GOT3 (cell line): ENCODE measurements at places on chromosomes 13 and 19.

DNA sequence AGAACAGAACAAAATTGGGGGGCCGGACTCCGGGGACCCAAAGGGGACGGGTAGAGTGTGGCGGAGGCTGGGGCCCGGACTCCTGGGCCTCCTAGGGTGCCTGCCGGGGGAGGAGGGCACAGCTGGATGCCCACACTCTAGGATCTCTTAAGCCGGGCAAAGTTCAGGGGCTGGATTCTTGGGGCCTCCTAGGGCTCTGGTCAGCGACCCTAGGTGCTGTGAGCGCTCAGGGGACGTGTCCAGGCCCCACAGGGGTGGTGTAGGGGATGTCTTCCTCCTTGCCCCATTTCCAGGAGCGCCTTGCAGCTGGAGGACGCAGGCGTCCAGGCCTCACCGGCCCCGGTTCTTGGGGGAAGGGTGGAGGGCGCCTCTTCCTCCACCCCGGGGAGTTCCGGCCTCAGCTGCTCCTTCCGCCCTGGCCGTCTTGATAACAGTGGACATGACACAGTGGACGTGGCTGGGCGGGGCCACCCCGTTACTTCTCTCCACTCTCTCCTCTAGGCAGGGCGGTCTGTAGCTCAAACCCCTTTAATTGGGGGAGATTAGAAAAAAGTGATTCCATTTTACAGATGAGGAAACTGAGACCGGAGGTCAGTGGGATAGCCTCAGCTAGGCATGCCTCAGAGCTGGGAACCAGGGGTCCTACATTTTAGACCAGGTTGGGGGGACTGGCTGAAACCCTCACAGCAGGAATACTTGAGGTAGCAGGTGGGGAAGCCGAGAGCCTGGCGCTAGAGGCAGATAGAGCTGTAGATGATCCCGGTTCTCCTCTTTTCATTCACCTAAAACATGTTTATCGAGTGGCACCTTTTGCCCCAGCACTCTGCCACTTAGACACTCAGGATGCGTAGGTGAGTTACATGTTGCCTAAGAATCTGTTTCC lies 705 bp downstream of the STXBP2 start:
- no peak for DNase-seq

DNA sequence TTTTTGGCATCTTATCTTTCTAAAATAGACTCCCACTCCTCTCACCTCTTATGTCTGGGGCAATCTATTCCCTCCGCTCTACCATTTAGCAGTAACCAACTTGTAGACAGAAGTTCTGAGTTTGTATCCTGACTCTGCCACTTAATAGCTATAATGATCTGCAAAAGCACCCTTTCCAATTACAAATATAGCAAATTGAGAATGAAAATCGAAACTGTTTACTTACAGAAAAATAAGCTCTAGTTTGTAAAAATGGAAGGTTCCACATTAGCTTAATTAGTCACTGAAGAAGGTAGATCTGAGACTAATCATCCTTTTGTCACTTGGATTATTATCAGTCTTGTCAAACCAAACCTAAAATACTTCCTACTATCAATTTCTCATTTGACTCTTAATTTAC lies 409.3 kb downstream of the DIAPH3 start:
- DNase-seq, result no peak

DNA sequence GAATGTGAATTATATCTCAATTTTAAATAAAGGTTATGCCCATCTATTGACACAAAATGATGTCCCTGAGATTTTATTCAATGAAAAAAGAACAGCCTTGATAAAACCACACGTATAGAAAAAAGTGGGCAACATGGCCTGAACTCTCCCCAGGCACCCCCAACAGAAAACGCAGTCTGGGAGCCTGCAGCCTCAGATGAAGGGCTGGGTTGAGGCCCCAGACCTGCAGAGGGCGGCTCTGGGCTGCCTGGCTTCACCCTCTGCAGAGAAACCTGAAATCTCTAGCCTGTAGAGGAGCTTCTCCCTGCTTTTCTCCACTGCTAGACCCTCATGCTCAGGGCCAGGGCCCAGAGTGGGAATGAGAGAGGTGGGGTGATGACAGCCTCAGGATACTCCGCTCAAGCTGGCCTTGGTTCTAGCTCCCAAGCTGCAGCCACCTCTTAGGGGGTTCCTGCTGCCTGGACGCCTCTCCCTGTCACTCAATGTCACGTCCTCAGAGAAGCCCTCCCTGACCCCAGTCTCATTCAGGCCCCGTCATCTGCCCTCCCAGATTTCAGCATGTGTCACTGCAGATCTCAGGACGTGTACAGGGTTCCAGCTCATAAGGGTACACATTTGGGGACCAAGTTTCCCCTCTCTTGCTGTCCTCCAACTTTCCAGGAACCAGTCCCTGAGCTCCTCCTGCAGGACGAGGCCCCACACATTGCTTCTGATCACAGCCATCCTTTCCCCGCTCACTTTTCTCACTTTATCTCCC lies 1.8 kb downstream of the MBD3 start:
- no peak for DNase-seq

- no peak for DNase-seq
Measured at GRCh38 chr19:18879579-18880373, 16.2 kb downstream of the CERS1 start.
